NCI-H1930 (cell line): ENCODE measurements at places on chromosomes 2 and 18.

GRCh38 chr2:63866009-63866709 lies 24.5 kb downstream of the UGP2 start:
- no peak for DNase-seq

GRCh38 chr2:238138331-238139195 lies at the start of gene KLHL30:
Gene KLHL30, plus strand, starts transcription at chr2:238138668. Its CDS starts 2,087 bp downstream, at chr2:238140755.
- DNase-seq = no peak

GRCh38 chr2:234003972-234004617 lies 46.4 kb upstream of the SPP2 start:
- no peak for DNase-seq

- no peak for DNase-seq
These were observed 396.1 kb upstream of the RAB12 start for GRCh38 chr18:8212896-8213780.

DNA sequence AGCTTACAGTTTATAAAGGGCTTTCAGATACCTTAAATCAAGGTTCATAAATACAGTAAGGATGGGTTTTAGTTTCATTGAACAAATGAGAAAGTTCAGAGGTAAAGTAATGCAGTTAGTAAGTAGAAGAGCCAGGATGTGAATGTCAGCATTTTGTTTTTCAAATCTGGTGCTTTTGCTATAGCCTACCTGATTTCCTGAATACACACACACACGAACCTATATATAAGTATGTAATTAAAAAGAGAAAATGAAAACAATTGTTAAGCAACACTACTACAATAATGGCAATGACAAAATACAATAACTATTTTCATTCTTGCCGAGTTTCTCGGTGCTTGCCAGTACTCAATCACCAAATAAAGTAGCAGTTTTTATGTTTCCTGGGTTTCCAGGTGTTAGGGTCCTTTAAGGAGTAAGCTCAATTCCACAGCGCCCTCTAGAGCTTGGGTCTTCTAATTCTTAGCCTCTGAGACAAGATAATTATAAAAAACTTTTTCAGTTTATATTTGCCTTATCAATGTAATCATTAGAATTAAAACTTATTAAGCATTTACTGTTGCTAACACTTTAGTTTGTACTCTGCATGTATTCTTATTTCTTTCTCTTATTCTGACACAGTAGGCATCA lies 512.9 kb upstream of the ACVR2A start:
- DNase-seq = no peak
